Fibroblast of skin of abdomen (primary cell): ENCODE measurements at places on chromosomes 11 and 22.
A peak's percentile ranks its signal among the peaks of the same experiment; 100 is the strongest.

DNA sequence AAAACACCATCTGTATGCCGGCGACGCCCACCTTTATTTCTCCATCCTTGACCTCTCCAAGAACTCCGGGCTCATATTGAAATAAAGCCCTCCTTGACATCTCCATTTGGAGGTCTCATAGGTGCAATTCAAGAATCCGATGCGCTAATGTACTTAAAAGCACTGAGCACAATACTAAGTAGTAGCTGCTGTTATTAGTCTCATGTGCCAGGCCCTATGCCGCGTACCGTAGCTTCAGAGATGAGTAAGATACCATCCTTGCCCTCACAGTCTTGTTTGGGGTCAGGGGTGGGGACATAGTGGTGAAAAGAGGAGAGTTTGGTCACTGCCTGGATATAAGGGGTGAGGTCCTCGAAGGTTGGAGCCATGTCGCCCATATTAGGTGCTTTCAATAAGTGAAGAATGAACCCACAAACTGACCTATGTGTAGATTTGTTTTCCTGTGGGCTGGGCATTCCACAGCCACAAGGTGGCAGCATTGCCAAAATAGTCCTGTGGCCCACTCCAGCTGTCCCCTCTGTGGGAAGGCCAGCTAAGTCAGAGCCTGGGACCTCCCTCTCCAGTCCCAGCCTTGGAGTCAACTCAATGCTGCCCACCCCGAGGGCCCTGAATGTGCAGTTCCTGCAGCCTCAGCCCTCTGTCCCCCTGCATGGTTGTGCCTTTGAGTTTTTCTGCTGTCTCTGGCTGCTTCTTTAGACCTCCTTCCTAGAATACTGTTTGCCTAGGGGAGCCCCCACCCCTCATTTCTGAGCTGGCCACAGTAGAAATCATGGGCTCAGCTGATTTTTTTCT lies 6.5 kb downstream of the DCPS start:
- DNase-seq = peak; percentile 68

- DNase-seq = no peak
Measured at GRCh38 chr22:34236527-34236926, 316.3 kb upstream of the LARGE1 start.

GRCh38 chr11:95306801-95307200 lies 75.8 kb upstream of the SESN3 start:
- DNase-seq = no peak

DNA sequence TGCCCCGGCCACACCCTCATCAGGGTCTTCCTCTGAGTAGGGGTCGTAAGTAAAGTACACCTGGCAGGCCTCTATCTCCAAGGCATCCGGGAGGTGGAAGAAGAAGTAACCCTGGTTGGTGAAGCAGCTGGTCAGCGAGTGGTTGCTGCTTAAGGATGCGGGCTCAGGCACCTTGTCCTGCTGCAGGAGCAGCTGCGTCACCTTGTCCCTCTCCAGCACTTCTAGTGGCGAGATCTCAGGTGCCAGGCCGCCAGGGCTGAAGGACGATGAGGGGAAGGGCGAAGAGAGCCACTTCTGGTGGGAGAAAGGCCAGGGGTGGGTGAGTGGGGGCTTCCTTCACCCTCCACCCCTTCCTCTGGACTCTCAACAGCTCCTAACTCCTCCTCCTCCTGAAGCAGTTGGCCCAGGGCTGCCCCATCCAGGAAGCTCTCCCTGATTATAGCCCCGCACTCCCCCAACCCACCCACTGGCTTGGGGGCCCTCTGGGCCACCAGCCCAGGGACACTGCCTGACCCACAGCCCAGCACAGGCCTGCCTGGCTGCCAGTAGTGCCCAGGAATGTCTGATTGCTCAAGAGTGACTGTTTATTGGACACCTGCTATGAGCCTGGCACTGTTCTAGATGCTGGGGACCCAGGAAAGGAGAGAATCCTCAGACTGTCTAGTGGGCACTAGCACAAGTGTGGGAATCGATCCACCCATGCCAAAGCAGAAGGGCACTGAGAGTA lies 19.2 kb upstream of the TMPRSS6 start:
- no peak for DNase-seq

DNA sequence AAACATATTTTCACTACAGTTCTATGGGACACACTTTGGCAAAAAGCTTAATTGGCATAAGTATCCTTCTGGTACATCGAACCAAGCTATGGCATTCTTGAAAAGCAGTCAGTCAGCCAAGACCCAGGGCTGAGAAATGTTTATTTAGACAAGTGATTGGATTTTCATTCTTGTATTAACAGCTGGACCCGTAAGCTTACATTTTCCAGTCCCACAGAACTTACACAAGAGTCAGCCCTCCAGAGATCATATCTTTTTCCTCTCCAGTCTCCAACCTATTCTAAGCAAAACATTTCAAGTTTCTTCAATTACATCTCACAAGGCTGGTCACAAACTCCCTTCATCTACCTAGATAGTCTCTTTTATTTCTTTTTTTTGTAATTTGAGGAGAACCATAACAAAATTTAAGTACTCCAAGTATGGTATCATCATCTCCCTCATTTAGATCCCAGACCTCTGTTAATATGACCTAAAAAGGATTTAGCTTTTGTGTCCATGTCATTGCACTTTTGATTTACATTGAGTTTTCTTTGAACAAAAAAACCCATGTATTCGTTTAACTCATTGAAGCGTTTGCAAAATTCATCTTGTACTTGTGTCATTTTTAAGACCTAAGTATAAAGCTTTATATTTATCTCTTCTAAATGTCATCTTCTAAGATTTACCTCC lies 67.9 kb upstream of the GRK3 start:
- DNase-seq = no peak

DNA sequence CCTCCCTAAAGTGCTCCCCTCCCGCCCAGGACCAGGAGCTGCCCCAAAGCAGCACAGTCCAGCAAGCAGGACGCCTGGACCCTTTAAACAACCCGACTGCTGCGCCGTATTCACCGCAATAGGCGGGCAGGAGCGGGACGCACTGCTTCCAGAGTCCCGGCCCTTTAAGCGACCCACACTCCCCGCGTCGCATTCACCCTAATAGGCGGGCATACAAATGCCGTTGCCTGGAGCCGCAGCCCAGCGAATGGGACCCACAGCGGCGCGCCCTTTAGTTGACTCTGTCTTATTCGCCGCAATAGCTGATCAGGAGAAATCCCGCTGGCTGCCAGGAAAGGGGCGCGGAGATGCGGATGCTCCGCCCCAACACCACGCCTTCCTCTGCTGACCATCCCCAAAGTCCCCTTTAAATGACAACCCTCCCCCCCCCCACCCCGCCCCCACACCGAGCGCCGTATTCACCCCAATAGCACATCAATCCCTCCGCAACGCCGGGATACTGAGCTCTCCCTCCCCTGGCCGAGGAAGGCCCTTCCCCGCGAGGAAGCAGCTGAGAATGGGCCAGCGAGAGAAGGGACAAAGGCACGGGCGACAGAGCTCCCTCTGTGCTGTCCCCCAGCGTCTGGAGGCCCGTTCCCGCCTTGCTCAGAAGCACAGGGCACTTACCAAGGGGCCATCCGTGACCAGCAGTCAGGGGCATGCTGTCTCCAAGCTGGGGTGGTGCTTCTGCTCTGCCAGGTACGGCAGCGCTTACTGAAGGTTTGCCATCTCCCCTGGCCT lies 4.7 kb downstream of the OSBPL5 start:
- peak; percentile 93 for DNase-seq

GRCh38 chr11:45431046-45432018 lies 145.2 kb upstream of the SYT13 start:
- no peak for DNase-seq

- DNase-seq = no peak
Measured at GRCh38 chr11:16587670-16588069, 150.8 kb upstream of the C11orf58 start.

DNA sequence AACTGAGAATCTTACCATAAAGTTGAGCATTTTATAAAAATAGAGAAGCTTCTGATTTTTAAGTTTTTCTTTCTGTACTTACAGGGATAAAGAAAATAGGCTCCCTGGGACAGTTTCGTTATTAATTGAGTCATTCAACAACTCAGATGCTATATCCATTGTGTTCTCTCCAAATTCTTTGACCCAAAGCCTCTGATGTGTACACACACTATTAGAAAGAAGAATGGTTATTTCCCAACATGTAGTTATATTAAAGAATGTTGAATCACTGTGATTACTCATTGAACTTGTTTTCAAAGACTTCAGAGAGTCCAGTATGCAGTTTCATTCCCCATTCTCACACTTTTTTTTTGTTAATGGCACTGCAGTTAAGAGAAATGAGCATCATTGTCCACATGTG lies 734.3 kb upstream of the ARHGAP42 start:
- DNase-seq = no peak

DNA sequence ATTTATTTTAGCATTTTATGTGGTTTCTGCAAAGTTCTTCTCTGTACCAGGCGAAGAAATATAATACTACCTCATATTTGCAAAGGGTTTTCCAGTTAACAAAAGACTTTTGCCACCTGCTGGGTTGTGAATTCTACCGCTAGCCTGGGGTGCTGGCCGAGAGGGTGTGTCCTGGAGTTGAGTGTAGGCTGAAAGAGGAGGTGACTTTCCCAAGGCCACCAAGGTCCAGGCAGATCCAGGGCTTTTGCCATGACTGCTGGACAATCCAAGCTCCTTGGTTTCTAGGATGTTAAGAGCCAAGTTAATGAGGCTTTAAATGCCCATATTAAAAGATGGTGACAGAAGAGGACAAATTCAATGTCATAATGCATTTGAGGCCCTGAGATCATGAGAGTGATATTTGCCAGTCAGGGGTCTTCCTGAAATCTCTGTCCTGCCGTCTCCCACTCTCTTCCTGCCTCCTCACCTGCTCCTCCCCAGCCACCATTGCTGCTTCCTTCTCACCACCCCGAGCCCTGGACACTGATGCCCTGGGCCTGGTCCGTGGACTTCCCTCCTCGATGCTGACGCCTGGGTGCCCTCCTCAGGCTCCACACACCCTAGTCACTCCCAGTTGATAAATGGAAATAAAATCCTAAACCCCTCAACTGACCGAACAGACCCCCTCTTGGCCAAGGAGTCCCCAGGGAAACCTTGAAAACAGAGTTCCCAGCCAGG lies 825.6 kb downstream of the TBC1D22A start:
- no peak for DNase-seq

- no peak for DNase-seq
Measured at GRCh38 chr11:16191868-16192240, 164.5 kb downstream of the SOX6 start.

DNA sequence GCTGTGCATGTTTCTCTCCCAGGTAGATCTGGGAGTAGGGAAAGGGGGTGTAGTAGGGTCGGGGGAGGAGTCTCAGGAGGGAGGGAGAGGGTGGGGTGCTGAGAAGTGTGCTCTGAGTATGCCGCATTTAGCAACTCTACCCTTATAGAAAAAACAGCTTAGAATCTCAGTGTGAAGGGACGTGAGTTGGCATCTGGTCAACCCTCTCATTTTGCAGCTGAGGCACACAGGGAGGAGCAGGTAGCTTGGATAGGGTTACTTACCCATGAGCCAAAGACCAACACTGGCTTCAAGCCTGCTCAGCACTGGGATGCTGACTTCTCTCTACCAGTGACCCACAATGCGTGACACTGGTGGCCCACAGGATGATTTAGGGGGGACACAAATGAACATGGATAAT lies 95.9 kb downstream of the FBXO7 start:
- no peak for DNase-seq

DNA sequence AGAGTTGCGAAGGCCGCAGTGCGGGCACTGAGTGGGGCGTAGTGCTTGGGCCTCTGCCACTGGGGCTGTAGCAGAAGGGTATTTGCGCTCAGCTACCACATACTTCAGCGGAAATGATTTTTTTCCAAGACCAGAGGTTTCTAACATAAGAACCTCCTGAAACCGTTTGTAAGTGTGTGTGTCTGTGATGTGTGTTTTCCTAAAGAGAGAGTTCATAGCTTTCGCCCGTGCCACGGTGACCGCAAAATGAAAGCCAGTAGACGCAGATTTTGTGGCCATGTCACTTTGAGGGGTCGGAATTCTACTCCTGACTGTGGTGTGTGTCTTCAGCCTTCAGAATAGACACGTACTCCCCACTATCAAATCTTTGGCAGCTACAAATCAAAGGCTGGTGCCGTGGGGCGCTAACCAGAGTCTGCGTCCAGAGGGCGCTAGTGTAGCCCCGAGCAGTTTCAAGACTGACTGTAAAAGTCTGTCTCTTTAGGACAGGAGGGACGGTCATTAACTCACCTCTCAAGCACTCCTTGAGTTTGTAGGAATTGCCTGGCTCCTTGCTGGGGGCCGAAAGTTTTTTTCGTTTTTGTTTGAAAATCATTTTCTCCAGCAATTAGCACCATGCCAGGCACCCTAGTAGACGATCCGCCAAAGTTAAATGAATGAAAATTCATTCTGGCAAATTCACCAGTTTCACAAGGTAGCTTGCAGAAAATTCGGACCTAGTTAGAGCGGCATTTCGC lies 2.5 kb upstream of the CALCA start:
- peak; percentile 12 for DNase-seq

DNA sequence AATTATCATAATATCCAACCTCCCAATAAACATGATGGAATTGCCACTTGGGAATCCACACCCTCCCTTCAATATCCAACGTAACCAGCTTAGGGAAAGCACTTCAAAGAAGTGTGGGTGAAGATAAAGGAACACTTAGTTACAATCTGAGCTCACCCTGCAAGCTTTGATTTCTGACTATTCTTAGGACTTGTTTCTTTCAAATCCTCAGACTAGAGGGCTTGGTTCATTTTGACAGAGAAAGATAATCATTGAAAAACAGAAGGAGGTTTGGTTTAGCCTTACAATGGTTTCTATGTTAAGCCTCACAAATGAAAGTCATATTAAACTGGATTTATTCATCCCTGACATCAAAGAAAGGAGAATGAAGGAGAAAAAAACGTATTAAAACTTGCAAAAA lies 57.9 kb upstream of the SYT13 start:
- DNase-seq = no peak

DNA sequence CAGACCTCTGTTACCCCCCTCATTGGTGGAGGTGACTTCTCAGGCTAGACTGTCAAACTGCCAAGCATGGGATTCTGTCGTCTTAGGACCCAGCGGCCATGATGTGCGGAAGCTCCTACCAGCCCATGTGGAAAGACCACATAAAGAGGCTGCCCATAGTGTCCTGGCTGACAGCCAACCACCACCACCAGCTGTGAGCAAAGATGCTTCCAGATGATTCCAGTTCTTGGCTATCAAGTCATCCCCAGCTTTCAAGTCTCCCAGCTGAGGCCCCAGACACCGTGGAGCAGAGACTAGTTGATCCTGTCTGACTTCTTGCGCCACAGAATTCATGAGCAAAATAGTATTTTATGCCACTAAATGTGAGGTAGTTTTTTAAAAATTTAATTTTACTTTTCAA lies 32.9 kb downstream of the SCUBE1 start:
- peak; percentile 31 for DNase-seq

- DNase-seq = peak; percentile 92
Measured at GRCh38 chr11:126140926-126141280, 70.5 kb downstream of the RPUSD4 start.

- DNase-seq = peak; percentile 66
Measured at GRCh38 chr11:103234974-103235373, 125.7 kb downstream of the DYNC2H1 start.
